ENCODE measurements at places on chromosomes 1 and 21. TPM values are rescaled to one million over a fixed set of nuclear protein-coding genes. Genes with fewer than 3 reads are reported as not detected.

DNA sequence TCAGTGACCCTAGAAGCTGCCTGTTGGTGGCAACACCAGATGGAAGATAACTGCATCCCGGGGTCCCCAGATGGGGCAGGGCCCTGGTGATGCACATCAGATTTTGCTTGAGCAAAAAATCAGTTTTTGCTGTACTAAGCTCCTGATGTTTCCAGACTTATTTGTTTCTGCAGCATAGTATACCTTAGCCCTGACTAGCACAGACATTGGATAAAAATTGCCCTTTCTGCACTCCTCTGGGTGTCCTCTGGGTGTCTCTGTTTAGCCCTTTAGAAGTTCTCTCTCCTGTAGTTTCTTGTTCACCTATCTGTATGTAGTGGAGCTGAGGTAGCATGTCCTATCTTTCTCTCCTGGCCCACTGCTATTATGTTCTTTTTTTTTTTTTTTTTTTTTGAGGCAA lies 30.3 kb upstream of the PLA2G2C start:
- DNase-seq = no peak

- DNase-seq = no peak
Measured at GRCh38 chr1:214314178-214314843, 33.4 kb downstream of the SMYD2 start.

DNA sequence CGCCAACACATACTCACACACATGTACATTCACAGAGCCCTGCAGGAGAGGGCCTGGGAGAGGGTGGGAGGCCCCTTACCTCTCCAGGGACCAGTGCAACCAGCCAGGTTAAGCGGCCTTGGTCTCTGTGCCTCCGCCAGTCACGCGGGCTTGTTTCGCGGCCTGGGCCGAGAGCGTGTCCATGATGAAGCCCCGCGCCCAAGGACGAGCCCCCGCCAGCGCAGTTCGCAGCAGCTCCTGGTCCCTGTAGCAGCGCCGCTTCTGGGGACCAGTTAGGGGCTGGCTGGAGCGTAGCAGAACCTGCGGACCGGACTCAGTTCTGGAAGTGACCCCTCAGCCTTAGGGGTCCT lies 7.3 kb upstream of the FAM167B start:
- DNase-seq = peak; percentile 35

DNA sequence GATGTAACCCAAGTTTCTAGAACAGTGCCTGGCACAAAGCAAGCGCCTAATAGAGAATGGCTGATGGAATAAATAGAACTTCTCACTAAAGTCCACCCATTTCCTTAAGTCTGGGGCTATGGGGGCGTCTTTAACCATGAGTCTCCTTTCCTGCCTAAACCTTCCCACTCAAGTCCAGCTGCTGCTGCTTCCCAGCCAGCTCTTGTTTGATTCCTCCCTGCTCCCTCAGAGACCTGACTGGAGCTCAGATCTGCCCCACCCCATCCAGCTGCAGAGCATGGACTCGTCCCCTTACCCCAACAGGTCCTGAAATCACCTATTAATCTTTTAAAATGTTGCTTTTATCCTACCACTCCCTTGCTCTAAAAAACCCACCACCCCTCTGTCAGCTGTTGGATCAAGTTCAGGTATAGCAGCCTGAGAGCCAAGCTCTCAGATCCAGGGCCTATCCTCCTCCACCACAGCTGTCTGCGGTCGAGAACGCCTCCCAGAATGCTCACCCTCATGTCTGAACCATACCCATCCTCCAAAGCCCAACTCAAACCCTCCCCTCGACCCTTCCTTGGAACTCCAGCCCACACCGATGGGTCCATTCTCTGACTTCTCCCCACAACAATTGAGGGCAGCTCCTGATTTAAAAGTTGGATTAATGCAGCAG lies 12.8 kb upstream of the GALNT2 start:
- no peak for DNase-seq

DNA sequence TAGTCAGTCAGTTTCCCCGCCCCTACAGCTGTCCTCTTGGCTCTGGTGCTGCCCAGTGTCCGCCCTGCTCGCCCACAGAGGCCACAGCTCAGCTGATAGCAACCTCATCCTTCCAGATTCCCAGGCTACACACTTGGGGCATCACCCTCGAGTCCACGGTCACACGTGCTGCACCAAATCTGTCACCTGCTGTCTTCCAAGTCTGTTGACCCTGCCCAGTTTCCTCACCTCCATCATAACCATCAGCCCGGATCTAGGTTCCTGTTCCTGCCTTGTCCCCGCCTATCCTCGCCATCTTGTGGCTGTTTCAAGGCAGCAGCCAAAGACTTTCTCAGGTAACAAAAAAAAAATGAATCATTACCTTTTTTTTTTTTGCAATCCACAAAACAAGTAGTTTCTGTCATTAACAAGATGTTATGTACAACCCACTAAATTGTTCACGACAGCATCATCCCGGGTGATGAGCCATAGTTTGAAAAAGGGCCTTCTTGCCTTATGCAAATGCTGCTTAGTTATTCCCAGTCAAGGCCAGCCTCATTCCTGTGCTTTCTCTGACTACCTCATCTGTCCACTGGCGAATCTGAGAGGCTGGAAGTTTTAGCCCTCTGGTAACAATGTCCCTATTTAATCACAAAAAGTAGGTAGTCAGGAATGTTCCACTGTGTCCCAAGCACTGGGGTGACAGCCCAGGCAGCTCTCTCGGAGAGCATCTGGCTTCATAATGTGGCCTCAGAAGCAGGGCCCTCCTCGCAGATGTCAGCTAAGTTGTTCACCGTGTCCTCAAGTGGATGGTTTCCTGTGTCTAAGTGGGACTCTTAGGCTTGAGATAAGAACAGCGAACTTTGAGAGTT lies 4.9 kb upstream of the MIIP start:
- DNase-seq = peak; percentile 80

Gene SHC1
- total RNA-seq = 59.3 TPM

Gene CD1D
- total RNA-seq = 2.5 TPM

Gene FNDC10
- total RNA-seq = 54.0 TPM

Measured in testis (tissue), 5 donors.